Putamen (tissue), 1 donor: ENCODE measurements at places on chromosomes 2 and 18.

- no peak for DNase-seq
Measured at GRCh38 chr2:39546937-39547336, 109.9 kb upstream of the MAP4K3 start.

GRCh38 chr2:20797096-20797495 is 25.8 kb downstream of the LDAH start:
- DNase-seq = no peak

GRCh38 chr2:20012282-20013125 is at the start of gene MATN3:
Gene MATN3, minus strand, starts transcription at chr2:20012668. Its CDS starts 37 bp downstream, at chr2:20012631.
- no peak for DNase-seq

- DNase-seq = no peak
Measured at GRCh38 chr2:160736148-160737028, 242.8 kb upstream of the RBMS1 start.

DNA sequence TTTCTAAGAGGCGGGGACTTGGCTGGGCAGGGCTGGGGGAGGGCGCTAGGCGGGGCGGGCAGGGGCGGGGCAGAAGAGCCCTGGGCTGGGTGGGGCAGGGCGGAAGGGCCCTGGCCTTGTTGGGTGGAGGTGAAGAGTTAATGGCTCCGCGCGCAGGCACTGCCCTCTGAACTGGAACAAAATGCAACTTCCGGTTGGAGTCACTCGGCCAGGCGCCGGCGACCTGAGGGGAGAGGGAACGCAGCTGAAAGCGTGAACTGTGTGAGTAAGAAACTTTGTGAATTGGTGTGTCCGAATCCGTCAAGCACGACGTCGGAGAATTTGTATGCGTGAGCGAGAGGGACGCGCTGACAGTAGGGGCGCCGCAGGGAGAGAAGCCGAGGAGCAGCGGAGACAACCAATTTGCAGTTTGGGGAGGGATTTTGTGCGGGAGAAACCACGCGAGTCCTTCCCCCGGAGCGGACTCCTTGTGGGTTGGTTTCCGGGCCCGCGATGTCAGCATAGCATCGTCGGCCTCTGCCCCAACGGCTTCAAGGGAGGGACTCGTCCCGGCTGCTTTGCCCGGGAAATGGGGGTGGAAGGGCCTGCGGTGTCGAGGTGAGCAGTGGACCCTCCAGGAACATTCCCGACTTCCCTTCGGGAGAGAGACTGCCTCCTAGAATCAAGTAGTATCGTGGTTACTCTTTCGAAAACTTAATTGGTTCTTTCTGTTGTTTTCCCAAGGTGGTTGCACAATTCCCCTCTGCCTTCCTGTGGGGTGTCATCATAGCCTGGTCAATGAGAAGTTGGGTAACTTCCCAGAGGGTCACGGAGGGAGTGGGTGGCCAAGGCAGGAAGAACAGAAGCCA is at the start of gene TANK:
TANK (plus strand) TSS at position 203 of the 848 bp plus-strand sequence. CDS start 19,235 bp downstream, outside the sequence.
- DNase-seq = peak; percentile 93

- no peak for DNase-seq
Measured at GRCh38 chr2:74922592-74923227, 35.7 kb upstream of the POLE4 start.

DNA sequence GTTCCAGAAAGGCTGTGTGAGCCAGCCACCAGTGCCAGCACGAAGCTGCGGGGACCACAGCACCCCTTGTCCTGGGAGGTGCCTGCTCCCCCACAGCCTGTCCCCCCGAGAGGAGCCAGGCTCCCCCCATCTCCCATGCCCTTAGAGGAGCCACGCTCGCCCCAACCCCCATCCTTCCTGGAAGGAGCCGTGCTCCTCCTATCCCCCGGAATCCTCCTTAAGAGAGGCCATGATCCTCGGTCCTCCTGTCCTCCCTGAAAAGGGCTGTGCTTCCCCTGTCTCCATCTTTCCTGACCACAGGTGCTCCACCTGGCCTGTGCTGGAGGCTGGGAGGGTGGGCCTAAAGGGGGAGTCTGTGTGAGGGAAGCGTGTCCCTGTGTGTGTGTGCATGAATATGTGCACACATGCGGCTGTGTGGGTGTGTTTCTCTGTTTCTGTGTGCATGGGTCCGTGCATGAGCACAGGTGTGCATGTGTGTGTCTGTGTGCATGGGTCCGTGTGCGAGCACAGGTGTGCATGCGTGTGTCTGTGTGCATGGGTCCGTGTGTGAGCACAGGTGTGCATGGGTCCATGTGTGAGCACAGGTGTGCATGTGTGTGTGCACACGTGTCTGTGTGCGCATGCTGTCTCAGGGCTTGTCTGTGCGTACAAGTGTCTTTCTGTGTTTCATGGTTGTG is 80.3 kb downstream of the RTP5 start:
- DNase-seq = no peak

GRCh38 chr2:147331790-147332419 is 512.9 kb upstream of the ACVR2A start:
- DNase-seq = no peak

DNA sequence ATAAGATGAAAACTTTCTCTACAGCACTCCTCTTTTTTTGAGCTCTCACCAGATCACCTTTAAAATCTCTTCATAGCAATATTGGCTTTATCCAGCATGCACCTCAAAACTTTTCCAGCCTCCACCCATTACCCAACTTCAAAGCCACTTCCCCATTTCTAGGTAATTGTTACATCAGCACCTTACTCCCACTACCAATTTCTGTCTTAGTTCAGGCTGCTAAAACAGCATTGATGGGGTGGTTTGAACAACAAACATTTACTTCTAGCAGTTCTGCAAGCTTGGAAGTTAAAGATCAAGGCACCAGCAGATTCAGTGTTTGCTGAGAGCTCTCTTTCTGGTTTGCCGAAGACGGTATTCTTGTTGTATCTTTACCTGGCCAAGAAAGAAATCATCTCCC is 114.0 kb upstream of the SLC39A10 start:
- DNase-seq = no peak

DNA sequence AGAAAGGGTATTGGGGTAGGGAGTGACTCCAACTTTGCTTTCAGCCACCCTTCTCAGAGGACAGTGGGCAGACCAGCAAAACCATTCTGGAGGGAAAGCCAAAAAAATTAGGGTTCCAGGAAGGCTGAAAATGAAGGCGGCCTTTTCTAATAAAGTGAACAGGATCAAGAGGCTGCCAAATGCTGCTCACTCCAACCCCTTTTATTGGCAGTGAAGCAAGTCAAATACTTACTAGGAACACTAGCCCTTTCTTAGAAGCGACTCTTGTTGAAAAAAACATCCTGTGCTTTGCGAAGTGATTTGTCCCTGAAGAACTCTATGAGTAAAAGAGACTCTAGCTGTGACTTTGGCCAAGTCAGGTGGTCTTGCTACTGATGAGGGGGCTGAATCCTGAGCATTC is 83.6 kb upstream of the CYP1B1 start:
- no peak for DNase-seq

GRCh38 chr2:20356042-20356441 is 5.4 kb upstream of the PUM2 start:
- DNase-seq = no peak

DNA sequence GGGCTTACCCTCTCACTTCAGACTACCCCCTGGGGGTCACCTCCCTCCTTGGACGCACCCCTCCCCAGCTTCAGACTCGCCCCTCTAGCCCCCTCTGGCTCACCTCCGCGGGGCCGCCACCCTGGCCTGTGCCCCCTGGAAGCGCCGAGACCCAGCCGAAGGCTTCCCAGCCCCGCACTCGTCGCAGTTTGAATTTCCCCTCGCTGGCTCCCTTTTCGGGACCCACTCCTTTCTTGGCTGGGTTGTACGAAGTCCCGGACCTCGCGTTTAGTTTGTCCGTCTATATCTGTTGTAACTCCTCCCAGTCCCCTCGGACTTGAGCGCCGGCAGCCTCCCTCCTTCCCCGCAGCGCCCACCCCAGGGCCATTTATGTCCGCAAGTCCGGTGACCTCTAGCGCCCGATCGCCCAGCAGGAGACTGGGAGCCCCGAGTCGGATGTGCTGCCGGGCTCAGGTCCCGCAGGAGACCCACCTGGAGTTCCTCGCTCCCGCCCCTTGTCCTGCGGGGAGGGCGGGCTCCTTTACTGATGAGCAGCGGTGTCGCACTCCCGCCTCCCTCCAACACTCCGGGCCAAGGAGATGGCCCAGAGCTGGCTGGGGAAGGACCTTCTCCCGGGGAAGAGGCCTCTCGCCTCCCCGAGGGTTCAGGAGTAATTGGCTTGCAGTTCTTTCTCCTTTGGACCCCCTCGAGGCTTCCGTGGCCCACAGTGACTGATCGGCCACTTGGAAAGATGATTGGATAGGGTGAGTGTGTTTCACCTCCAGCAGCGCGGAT is 692 bp upstream of the RAX start:
- no peak for DNase-seq

DNA sequence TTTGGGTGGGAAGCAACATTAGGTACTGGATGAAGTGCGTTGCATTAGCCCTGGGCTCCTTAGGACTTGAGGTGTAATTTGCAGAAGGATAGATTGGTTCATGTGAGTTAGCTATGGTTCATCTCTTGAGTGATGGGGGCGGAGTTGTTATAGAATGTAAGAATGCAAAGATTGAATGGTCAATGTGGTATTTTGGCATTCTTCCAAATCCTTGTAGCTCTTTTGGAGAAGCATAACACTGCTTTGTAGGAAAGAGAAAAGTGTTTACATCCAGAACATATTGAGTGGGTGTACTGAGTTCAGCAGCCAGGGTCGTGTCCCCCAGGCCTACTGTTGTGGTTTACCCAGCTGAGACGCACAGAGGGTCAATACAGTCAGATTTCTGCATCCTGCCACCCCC is 173.5 kb downstream of the FMNL2 start:
- no peak for DNase-seq

DNA sequence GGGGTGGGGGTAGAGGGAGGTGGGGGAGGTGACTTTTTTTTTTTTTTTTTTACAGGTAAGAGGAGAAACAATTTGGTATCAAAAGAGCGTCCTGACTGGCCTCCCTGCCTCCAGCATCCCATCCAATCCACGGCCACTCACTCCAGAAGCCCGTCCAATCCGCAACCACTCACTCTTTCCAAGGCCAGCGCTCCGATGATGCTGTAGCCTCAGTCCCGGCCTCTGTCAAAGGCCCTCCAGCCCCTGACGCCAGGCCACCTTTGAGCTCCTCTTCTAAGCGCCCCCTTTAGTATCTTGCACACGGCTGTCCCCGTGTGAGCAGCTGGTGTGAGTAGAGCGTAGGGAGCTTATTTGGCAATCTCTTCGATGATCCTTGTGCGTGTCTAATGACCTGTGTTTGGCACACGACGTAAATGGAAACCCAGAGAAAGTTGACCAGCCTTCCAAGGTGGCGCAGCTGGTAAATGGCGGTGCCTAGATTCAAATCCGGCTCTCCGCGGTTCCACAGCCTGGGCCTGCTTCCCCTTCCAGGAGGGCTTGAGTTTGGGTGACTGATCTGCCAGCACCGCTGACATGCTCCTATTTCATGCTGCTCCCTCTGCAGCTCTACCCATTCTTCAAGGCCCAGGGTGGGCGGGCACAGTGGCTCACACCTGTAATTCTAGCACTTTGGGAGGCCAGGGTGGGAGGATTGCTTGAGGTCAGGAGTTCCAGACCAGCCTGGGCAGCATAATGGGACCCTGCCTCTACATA is 23.8 kb upstream of the PXDN start:
- no peak for DNase-seq

- no peak for DNase-seq
Measured at GRCh38 chr2:182973441-182974352, 64.6 kb downstream of the NCKAP1 start.

GRCh38 chr18:71327850-71328249 is 1039.0 kb downstream of the SOCS6 start:
- DNase-seq = no peak

DNA sequence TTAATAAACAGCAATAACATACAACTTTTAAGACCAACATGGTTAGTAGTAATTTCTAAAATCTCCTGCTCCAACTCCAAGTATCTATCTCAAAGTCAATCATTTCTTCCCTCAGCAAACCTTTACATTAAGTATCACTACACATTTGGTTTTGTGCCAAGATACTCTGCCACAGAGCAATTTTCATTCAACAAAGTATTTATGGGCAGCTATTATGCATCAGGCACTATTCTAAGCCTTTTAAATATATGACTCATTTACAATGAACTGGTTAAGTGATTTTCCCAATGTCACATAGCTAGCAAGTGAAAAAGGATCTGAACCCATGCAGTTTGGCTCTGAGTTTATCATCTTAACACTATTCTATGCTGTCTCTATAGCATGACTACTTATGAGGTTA is 264.3 kb downstream of the NOL4 start:
- DNase-seq = no peak

DNA sequence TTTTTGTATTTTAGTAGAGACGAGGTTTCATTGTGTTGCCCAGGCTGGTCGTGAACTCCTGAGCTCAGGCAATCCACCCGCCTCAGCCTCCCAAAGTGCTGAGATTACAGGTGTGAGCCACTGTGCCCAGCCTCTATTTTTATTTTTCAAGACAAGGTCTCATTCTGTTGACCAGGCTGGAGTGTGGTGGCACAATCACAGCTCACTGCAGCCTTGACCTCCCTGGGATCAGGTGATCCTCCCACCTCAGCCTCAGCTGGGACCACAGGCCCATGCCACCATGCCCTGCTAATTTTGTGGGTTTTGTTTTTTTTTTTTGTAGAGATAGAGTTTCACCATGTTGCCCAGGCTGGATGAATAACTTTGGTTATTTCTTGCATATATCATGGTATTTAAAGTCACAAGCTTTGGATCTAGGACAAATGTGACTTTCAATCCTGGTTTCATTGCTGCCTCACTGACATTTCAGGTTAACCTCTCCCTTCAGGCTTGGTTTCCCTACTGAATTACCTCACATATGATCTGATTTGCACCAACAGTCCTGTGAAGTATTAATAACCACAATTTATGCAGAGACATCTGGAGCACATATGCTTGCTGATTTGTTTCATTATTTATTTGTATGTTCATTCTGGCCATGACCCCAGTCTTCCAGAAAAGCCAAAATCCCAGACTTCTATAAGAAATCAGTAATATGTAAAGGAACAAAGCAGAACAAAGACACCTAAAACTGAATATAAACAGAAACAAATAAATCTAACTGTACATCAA is 17.5 kb upstream of the RAB31 start:
- DNase-seq = no peak
